Activated T-helper 1 cell treated with anti-CD3 and anti-CD28 coated beads, Interleukin-2, amount 50 U/mL, for 16 hours (primary cell): ENCODE measurements at places on chromosomes 12 and 14.

DNA sequence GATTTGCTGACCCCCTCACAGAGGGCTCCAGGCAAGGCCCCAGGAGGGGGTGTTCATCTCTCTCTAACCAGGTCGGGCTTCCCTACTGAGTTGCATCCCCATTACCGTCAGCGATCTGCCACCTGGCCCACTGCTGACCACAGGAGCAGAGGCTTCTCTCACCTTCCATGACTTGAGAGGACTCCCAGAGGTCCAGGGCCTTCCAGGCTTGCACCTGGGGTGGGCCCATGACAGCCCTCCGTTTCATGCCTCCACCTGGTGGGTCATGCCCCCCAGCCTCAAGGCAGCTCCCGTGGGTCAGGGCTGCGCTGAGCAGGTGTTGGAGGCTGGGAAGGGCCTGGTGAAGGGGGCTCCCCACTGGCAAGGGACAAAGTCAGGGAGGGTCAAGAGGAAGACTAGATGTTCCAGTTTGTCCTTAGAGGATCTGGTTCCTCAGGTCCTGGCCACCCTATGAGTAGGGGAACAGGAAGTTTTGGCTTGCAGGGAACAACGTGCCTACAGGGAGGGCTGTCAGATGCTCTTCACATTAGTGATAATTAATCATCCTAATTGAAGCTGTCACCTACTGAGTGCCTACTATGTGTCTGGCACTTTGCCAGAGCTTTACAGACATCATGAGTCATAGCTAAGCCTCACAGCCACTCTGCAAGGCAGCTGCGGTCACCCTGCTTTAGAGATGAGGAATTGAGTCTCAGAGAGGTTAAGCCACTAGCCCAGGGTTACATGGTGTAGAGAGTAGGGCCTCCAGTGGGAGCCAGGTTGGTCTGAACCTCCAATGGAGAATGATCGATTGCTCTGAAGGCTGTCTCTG is 13.8 kb downstream of the NFKBIA start:
- DNase-seq = no peak

DNA sequence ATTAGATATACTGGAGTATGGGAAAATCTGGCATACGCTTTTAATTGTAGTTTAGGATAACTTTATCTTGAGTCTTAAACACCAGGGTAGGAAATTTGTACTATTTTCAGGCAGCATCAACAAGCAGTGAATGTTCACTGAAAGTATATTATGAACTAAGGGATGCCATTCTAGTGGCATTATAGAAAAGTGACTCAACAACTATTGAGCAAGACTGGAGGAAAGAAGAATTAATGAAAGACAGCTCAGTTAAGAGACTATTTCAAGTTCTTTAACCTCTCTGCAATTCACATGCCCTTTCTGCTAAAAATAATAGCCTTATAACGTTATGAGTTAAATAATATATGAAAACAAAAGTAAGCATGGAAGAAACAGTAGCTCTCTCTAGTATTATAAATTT is 343.1 kb downstream of the FSCB start:
- DNase-seq = no peak

GRCh38 chr12:132040906-132041606 is 91.3 kb downstream of the EP400 start:
- DNase-seq = no peak

- DNase-seq = no peak
Measured at GRCh38 chr14:100442036-100442435, 118.9 kb downstream of the SLC25A47 start.

- no peak for DNase-seq
Measured at GRCh38 chr14:56181681-56182085, 63.5 kb downstream of the PELI2 start.

DNA sequence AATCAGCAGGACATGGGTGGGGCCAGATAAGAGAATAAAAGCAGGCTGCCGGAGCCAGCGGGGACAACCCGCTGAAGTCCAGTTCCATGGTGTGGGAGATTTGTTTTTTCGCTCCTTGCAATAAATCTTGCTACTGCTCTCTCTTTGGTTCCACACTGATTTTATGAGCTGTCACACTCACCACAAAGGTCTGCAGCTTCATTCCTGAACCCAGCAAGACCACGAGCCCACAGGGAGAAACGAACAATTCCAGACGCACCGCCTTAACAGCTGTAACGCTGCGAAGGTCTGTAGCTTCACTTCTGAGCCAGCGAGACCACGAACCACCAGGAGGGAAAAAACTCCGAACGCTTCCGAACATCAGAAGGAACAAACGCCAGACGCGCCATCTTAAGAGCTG is 2.8 kb upstream of the CNIH1 start:
- DNase-seq = no peak

GRCh38 chr14:74579447-74580274 is 32.4 kb downstream of the LTBP2 start:
- DNase-seq = no peak

- no peak for DNase-seq
Measured at GRCh38 chr12:109173443-109174240, 57.3 kb downstream of the ACACB start.

- DNase-seq = peak; percentile 67
Measured at GRCh38 chr12:54207539-54208294, 18.9 kb upstream of the SMUG1 start.

DNA sequence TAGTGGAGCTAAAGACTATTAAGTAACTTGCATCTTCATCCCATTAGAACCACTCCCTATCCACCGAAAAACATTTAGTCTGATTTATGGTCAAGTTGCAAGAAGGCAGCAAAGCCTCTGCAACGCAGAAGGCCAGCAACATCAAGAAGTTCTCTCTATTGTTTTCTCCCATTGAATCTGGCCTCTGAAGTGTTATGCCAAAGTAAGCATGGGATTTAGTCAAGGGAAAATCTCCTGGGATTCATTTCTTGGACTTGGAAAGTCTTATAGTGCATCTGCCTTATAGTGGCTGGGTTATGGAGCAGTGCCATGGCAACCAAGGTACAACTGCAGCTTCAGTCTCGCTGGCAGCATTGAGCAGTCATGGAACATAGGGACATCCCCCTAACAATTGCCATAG is 87.7 kb upstream of the KRR1 start:
- DNase-seq = no peak

GRCh38 chr12:22282283-22282682 is 52.2 kb downstream of the ST8SIA1 start:
- DNase-seq = no peak

DNA sequence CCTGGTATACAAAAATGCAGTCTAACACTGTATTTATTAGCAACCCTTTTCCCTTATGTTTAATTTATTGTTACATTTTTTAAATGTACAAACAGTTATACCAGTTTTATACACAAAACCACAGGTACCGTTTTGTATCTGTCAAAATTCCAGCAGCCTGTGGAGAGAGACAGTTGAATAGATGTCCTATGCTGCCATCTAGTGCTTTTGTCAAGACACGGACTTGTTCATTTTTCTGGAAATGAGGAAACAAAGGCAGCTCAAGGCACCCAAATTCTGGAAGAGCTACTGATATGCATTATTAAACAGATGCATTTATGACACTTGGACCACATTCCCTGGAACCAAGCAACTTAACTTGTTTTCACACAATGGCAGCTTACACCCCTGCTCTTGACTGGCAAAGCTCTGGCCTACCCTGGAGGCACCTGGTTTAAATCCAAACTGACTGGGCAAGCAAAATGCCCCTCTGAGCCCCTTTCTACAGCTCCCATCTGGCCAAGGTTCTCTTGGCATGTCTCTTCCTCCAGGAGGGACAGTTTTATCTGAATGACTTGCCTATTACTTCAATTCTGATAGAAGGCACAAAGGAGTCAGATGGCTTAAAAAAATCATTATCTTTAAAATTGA is 286.9 kb upstream of the PRKD1 start:
- no peak for DNase-seq

- no peak for DNase-seq
Measured at GRCh38 chr12:71216725-71217579, 59.2 kb upstream of the TSPAN8 start.

GRCh38 chr14:102863381-102863780 is 59.1 kb upstream of the AMN start:
- no peak for DNase-seq

GRCh38 chr12:4280351-4281163 is 7.0 kb downstream of the CCND2 start:
- no peak for DNase-seq

DNA sequence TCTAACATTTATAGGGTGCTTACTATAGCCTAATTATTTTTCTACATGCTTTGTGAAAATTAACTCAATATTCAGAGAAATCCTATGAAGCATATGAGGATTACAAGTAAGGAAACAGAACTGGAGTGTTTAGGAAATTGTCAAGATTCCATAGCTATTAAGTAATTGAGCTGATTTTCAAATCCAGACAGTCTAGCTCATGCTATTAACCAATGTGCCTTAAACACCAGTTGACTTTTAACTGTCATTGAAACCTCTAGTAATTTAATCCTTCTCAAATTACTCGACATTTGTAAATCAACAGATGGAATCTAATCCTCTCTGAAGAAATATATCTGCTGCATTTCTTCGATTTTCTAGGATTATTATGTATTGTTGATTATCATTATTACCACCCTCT is 488.9 kb downstream of the MDGA2 start:
- DNase-seq = no peak

DNA sequence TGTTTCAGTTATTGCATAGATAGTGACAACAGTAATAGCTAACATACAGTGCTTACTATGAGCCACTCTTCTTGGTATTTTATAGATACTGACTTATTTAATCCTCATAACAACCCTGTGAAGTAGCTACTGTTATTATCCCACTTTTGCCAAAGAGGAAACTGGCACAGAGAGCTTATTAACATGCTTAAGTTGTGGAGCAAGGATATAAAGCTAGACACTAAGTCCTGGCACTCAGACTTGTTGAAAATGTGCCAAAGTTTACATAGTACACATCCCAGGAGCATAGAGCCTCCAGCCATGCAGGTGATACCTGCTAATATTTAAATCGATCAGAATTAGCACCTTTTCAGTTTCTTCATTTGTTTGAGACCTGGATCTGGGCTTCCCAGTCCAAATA is 41.8 kb downstream of the VEZT start:
- DNase-seq = no peak

DNA sequence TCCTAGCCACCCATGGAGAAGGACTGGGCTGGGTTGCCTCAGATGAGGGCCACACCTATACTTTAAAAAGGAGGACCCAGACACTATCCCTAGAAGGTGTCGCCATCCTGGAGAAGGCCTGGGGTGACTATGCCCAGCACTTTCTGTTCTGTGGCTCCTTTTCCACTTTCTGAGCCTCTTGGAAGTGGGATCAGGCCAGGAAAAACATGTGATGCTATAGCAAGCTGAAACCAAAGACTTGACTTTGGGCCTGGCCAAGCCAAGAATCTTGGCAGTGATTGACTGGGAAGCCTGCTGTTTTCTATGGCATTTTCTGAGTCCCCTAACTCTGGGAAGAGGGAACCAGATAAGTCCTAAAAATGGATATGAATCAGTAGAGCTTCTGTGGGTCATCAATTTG is 332.3 kb downstream of the ZFP36L1 start:
- DNase-seq = no peak

GRCh38 chr12:84542289-84542688 is 370.3 kb downstream of the SLC6A15 start:
- DNase-seq = no peak

- no peak for DNase-seq
Measured at GRCh38 chr12:69508621-69509020, 38.4 kb downstream of the FRS2 start.

- DNase-seq = no peak
Measured at GRCh38 chr12:26088998-26089397, 35.8 kb downstream of the BHLHE41 start.

GRCh38 chr14:73943083-73943482 is 6.8 kb downstream of the FAM161B start:
- DNase-seq = no peak

DNA sequence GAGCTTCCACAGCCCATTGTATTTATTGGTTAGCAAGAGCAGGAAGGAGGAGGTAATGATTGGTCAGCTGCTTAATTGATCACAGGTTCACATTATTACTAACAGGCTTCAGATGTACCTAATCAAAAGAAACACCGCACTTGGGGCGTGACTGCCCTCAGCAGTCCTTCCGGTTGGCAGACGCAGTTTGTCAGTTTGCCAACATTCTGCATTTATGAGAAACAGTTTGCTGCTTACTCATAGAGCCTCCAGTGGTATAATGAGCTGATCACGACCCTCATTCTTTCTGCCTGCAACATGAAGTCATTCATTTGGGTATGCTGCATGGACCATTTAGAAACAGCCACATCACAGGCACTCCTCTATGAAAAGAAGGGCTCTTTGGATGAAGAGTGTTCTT is 42.5 kb upstream of the PPM1H start:
- no peak for DNase-seq

GRCh38 chr12:62103748-62104147 is 156.5 kb upstream of the USP15 start:
- DNase-seq = no peak

GRCh38 chr14:33249233-33249820 is 310.6 kb downstream of the NPAS3 start:
- DNase-seq = no peak
